ENCODE measurements at places on chromosomes 2 and 18.

DNA sequence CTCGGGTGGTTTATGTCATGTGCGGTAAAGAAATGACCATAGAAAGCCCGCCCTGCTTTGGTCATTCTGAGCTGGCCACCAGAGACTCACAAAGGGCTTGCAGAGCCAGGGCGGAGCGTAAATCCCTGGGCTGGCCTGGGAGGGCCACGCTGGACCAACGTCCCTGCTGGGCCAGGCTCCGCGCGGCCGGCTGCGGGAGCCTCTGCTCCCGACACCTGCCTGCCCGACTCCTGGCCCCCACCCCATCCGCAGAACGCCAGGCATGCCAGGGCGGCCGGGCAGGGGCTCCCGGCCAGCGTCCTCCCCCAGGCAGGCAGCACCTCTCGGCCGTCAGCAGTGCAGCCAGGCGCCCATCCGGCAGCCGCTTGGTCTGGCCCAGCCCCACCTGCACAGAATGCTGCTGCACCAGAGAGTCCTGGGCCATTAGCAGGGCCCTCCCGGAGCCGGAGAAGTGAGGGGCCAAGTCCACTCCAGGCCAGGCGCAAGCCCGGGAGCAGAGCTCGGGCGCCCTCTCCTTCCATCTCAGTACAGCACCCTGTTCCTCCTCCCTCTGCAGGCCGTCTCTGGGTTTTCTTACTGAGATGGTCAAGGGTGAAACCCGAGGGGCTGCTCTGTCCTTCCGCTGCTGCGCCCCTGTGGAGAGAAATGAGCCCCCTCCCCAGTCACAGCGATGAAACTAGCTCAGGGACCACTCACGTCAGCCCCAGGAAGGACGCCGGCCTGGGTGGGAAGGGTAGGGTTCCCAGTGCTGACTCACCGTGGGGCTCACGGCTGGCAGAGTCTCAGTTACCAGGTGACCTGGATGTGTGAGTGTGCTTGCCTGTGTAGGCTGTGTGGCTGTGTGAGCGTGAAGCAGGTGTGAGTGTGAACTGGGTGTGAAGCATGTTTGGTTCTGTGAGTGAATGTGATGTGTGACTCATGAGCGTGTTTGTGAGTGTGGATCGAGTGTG, 83.3 kb downstream of the PTGR3 start:
- H3K27me3 ChIP-seq, result peaks cover 34% of the 10 kb centered on the region
- H3K4me3 ChIP-seq, result no peak overlapping the region
- peaks cover 6% of the 10 kb centered on the region for H3K4me1 ChIP-seq
- no peak overlapping the region for H3K27ac ChIP-seq
- ATAC-seq, result peak; percentile 27
- H3K36me3 ChIP-seq, result no peaks in the 10 kb centered on the region

DNA sequence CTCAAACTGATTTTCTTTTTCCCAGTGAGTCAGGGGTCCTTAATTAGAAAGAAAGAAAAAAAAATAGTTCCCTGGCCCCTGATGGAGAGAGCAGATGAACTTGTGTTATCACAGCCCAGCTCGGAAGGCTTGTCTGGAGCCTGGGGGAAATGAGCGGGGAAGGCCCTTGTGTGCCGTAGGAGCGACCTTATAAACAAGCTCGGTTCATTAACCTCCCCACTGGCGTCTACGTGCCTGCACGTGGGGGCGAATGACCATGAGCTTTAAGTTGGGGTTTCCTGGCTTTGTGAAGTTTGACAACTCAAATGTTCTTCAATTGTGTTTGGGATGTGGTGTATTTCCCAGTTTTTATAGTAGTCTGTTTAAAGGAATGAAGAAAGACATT, 69.5 kb downstream of the EPAS1 start:
- no peak overlapping the region for H3K4me3 ChIP-seq
- no peaks in the 10 kb centered on the region for H3K27me3 ChIP-seq
- no peaks in the 10 kb centered on the region for H3K36me3 ChIP-seq
- H3K4me1 ChIP-seq, result peaks cover 16% of the 10 kb centered on the region
- no peak for ATAC-seq

GRCh38 chr18:25093141-25093540, 258.8 kb downstream of the ZNF521 start:
- no peak overlapping the region for H3K27ac ChIP-seq
- no peaks in the 10 kb centered on the region for H3K36me3 ChIP-seq
- H3K4me1 ChIP-seq, result no peaks in the 10 kb centered on the region
- no peaks in the 10 kb centered on the region for H3K27me3 ChIP-seq

GRCh38 chr18:46332286-46332801, 228.2 kb downstream of the HAUS1 start:
- H3K4me1 ChIP-seq, result peaks cover 22% of the 10 kb centered on the region
- peaks cover 71% of the 10 kb centered on the region for H3K27me3 ChIP-seq
- H3K4me3 ChIP-seq, result no peak overlapping the region

- no peak for ATAC-seq
- no peak overlapping the region for H3K4me3 ChIP-seq
- no peak overlapping the region for H3K27ac ChIP-seq
- peaks cover 6% of the 10 kb centered on the region for H3K36me3 ChIP-seq
- H3K27me3 ChIP-seq, result peaks cover 29% of the 10 kb centered on the region
- H3K4me1 ChIP-seq, result no peaks in the 10 kb centered on the region
Observed at GRCh38 chr2:46813020-46813415, 102.6 kb downstream of the MCFD2 start.

DNA sequence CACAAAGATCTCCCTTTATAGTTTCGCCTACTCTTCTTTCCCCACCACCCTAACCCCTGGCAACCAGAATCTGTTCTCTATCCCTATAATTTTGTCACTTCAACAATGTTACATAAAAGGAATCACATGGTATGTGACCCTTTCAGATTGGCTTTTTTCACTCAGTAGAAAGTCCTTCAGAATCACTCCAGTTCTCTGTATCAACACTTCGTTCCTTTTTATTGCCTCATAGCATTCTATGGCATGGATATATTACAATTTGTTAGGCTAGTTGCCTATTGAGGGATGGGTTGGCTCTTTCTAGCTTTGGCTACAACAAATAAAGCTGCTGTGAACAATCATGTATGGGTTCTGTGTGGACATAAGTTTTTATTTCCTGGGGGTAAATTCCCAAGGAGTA, 163.1 kb downstream of the RPIA start:
- ATAC-seq, result no peak
- peaks cover 70% of the 10 kb centered on the region for H3K4me1 ChIP-seq
- no peak overlapping the region for H3K4me3 ChIP-seq
- H3K36me3 ChIP-seq, result peaks cover 29% of the 10 kb centered on the region
- H3K27ac ChIP-seq, result peak overlapping the region; percentile 95

- no peaks in the 10 kb centered on the region for H3K36me3 ChIP-seq
- no peak for ATAC-seq
- no peak overlapping the region for H3K27ac ChIP-seq
- no peak overlapping the region for H3K4me3 ChIP-seq
- H3K4me1 ChIP-seq, result no peaks in the 10 kb centered on the region
- H3K27me3 ChIP-seq, result no peaks in the 10 kb centered on the region
Observed at GRCh38 chr2:83516503-83516902, 942.6 kb downstream of the SUCLG1 start.

GRCh38 chr2:47021301-47022009, 105.8 kb upstream of the MCFD2 start:
- no peak overlapping the region for H3K27ac ChIP-seq
- H3K4me3 ChIP-seq, result no peak overlapping the region
- H3K27me3 ChIP-seq, result no peaks in the 10 kb centered on the region

- H3K4me3 ChIP-seq, result no peak overlapping the region
- no peak overlapping the region for H3K27ac ChIP-seq
- no peaks in the 10 kb centered on the region for H3K27me3 ChIP-seq
- no peaks in the 10 kb centered on the region for H3K36me3 ChIP-seq
- H3K4me1 ChIP-seq, result no peaks in the 10 kb centered on the region
- no peak for ATAC-seq
Observed at GRCh38 chr2:172329774-172330671, 97.4 kb upstream of the ITGA6 start.

DNA sequence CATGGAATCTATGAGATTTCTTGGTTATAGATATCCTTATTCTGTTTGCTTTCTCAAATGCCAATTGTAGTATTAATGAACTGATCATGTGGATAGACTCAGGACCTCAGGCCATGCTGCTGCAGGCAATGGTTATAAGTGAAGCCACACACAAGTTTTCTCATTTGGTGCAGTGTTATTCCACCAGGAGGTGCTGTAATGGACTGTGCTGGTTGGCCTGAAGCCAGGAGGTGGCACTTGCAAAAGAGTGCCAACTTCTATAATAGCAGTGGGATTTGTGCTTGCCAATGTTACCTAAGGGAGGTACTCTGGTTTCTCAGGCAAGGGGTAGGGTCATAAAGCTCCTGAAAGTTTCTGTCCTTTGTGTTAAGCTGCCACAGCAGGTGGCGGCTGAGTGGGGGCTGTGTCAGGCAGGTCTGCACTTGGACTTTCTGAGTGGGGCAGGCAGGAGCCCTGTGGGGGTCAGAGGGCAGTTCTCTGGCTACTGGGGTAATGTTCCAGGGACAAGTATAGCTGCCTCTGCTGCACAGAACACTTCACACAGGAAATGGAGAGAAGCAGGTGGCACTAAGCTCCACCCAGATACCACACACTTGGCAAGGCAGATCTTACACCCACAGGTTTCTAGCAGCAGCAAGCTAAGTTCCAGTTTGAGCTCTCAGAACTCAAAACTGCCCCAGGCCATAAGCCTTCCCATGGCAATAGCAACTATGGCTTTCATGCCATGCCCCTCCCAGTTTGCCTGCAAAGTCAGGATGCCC, 352.6 kb upstream of the CWC22 start:
- peak overlapping the region; percentile 82 for H3K27ac ChIP-seq
- no peaks in the 10 kb centered on the region for H3K36me3 ChIP-seq
- no peak overlapping the region for H3K4me3 ChIP-seq
- H3K4me1 ChIP-seq, result peaks cover 28% of the 10 kb centered on the region

DNA sequence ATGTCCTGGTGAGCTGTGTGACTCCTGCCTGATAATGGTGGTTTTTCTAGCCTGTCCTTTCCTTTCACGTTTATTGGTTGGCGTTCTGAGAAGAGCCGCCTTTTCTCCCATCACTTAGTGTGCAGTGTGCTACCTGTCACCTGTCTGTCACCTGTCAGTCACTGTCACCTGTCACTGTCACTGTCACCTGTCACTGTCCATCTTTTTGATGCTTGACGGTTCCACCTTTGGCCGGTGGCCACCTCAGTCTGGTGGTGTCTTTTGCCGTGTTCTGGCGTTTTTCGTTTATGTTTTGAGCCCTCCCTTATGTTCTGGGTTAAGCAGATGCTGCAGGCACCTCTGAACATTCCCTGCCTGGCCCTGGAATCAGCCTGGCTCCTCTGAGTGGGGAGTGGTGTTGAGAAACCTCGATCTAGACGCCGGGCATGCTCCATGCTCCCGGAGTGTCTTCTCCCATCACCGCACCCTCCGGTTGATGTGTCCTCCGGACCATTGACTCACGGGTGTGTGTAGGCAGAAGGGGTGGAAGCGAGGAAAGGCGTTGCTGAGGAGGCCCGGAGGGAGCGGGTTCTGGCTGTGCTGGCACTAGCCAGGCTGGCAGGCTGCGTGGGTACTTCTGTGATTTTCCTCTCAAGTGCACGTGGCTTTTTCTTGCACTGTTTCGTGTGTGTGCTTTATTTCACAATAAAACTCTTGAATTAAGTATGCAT, 20.7 kb downstream of the DTYMK start:
- no peak for ATAC-seq
- no peaks in the 10 kb centered on the region for H3K27me3 ChIP-seq
- H3K27ac ChIP-seq, result no peak overlapping the region
- H3K4me1 ChIP-seq, result peaks cover 6% of the 10 kb centered on the region

DNA sequence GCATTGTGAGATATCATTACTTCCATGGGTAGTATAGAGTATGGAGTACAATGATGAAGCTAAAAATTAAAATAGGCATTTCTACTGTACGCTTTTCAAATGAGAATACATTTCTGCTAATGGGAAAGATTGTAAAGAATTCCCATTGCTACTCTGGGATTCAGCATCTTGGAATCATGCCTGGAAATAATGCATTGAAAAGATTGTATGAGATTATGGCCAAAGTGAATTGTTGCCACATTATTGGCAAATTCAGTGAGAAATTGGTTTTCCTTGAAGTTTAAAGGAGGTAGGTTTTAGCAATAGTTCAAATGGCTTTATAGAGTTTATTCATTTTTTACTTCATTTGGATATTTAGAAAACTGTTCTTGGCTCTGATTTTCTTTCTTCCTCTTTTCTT, 157.9 kb downstream of the GULP1 start:
- no peak for ATAC-seq
- H3K36me3 ChIP-seq, result no peaks in the 10 kb centered on the region
- no peak overlapping the region for H3K4me3 ChIP-seq
- H3K27ac ChIP-seq, result no peak overlapping the region

DNA sequence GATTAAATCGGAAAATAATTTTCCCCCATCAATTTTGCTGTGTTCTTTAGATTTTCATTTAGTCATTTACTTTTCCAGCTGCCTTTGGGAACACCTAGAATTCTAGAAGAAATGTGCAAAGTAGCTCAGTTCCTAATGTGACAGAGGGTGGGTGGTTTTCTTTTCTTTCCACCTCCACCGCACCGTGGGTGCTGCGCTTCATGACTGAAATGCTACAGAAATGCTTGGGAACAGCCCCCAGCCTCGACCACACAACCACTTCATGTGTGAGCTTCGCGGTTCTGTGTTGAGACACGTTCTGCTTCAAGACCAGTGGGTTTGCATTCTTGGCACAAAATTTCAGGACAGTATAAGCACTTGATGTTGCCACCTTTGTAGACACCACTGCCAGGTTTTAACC, 30.9 kb downstream of the E2F6 start:
- no peak for ATAC-seq
- H3K36me3 ChIP-seq, result peaks cover 20% of the 10 kb centered on the region
- no peaks in the 10 kb centered on the region for H3K27me3 ChIP-seq
- H3K4me3 ChIP-seq, result no peak overlapping the region
- H3K4me1 ChIP-seq, result no peaks in the 10 kb centered on the region
- no peak overlapping the region for H3K27ac ChIP-seq

- ATAC-seq, result no peak
- H3K27me3 ChIP-seq, result no peaks in the 10 kb centered on the region
- H3K4me3 ChIP-seq, result no peak overlapping the region
- no peak overlapping the region for H3K27ac ChIP-seq
- no peaks in the 10 kb centered on the region for H3K4me1 ChIP-seq
Observed at GRCh38 chr2:67564076-67564475, 166.9 kb downstream of the ETAA1 start.

DNA sequence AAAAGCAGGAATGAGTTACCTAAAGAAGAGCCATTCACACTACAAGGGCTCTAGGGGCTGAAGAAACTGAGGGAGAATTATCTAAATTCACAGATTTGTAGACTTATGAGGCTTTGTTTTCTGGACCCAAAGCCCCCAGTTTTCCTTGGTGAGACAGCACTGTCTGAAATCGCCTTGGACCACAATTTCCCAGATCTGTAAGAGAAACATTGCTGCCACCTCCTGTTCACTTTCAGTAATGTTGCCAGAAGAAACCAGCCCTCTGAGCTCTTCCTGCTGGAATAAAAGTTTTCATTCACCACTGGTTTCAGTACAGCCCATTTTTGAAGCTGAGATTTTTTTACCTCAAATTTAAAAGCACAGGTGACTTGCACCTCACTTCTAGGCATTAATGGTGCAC, 169.2 kb downstream of the CDH20 start:
- H3K4me3 ChIP-seq, result no peak overlapping the region
- no peaks in the 10 kb centered on the region for H3K36me3 ChIP-seq
- ATAC-seq, result no peak
- no peak overlapping the region for H3K27ac ChIP-seq
- peaks cover 14% of the 10 kb centered on the region for H3K27me3 ChIP-seq
